ENCODE measurements at places on chromosomes 16 and 17.

- peak; percentile 81 for DNase-seq
These were observed 42.7 kb upstream of the CORO6 start for GRCh38 chr17:29665481-29665810.

- no peak for DNase-seq
These were observed 106.2 kb downstream of the N4BP1 start for GRCh38 chr16:48503779-48504178.

DNA sequence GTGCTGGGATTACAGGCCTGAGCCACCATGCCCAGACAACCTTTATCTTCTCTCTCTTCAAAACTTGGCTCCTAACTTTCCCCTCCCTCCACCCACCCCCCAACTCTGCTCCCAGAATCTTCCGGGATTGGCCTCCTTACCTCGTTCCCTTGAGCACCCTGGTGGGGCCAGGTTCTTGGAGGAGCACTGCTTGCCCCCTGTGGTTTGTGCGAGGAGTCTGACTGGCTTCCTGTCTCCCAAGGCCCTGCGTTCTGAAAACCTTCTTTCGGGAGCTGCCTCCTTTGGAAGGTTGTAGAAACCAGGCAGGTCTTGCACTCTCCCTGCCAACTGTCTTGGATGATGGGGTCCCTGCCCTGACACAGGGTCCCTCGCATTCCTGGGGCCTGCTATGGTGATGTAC lies 19.8 kb downstream of the PLXDC1 start:
- DNase-seq: no peak

DNA sequence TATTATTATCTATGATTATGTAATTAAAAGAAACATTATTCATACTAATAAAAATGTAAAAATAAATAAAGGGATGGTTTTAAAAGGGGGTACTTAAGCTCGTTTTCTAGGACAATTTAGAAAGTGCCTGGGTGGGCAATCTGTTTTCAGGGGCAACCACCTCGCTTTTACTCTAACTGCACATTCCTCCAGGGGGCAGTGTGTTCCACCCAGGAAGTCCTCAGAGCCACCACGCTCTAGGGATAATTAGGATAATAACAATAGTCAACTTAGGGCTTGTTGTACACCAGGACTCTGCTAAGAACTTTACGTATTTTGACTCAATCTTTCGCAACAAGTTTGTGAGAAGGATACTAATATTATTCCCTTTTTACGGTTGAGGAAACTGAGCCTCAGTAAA lies 396.7 kb upstream of the MAF start:
- no peak for DNase-seq

All from inflammatory macrophage treated with lipopolysaccharide for 4 hours (primary cell).